Activated B cell treated with CpG ODN at 0.5 μM for 24 hours (primary cell): ENCODE measurements at places on chromosomes 12 and 14. TPM values are rescaled to one million over a fixed set of nuclear protein-coding genes. Genes with fewer than 3 reads are reported as not detected.

CSRP2 gene
- 1.2 and 1.6 TPM in 2 replicates for total RNA-seq

GRCh38 chr12:110543252-110543959, 39.7 kb downstream of the PPTC7 start:
- no peaks in the 10 kb centered on the region for H3K27me3 ChIP-seq
- no peak for DNase-seq
- peak overlapping the region; percentile 72 for H3K27ac ChIP-seq
- peak overlapping the region; percentile 9 for H3K4me3 ChIP-seq
- peaks cover 39% of the 10 kb centered on the region for H3K4me1 ChIP-seq

- H3K36me3 ChIP-seq: no peaks in the 10 kb centered on the region
- no peaks in the 10 kb centered on the region for H3K27me3 ChIP-seq
- DNase-seq: no peak
- H3K4me1 ChIP-seq: peaks cover 19% of the 10 kb centered on the region
- H3K4me3 ChIP-seq: no peak overlapping the region
Measured at GRCh38 chr12:124709722-124710687, 142.6 kb upstream of the NCOR2 start.

GRCh38 chr12:104462931-104463339, 6.2 kb downstream of the CHST11 start:
- peaks cover 88% of the 10 kb centered on the region for H3K4me1 ChIP-seq
- peaks cover 13% of the 10 kb centered on the region for H3K36me3 ChIP-seq
- H3K4me3 ChIP-seq: peak overlapping the region; percentile 67
- peak overlapping the region; percentile 91 for H3K27ac ChIP-seq
- DNase-seq: no peak

TROAP gene
- total RNA-seq: 2.0 and 3.1 TPM in 2 replicates

- H3K4me1 ChIP-seq: no peaks in the 10 kb centered on the region
- H3K27me3 ChIP-seq: peaks cover 20% of the 10 kb centered on the region
- no peak for DNase-seq
- H3K4me3 ChIP-seq: no peak overlapping the region
Measured at GRCh38 chr14:24356208-24356607, 11.8 kb upstream of the NFATC4 start.

DNA sequence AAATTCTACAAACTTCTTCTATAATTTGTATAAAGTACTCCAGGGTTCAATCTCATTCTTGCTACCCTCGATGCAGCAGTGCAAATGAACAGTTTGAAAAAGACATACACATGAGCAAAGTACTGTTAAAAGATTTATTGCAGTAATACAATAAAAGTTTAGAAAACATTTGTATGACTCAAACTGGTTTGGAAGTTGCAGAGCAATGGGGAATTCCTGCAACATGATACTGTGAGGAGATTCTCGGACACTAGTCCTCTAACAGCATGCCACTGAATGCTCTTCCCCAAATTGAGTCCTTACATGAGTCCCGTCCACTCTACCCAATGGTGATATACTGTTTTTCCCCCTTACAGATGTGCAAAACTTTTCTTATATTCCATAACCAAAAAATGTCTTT, 45.4 kb downstream of the ATG14 start:
- no peak for DNase-seq
- no peak overlapping the region for H3K4me3 ChIP-seq
- peaks cover 61% of the 10 kb centered on the region for H3K36me3 ChIP-seq
- no peaks in the 10 kb centered on the region for H3K27me3 ChIP-seq

DNA sequence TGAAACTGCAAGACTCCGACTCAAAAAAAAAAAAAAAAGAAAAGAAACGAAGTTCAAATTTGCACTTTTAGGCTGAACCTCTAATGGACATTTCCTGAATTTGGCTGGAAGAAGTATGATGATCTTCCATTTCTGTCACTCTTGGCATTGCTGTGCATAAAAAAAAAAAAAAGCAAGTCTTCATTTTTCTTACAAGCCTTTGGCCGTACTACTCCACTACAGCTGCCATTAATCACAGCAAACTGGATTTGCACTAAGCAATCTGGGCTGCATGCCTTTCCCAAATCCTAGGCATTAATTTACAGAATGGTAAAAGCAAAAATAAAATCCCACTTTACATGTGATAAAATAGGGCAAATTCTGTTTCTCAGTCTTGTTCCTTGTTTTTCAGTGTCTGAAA, 7.1 kb downstream of the CSRP2 start:
- peaks cover 12% of the 10 kb centered on the region for H3K27me3 ChIP-seq
- no peak overlapping the region for H3K4me3 ChIP-seq
- no peaks in the 10 kb centered on the region for H3K36me3 ChIP-seq
- peaks cover 3% of the 10 kb centered on the region for H3K4me1 ChIP-seq

- DNase-seq: peak; percentile 92
- H3K4me3 ChIP-seq: peak overlapping the region; percentile 81
Measured at GRCh38 chr12:52023182-52023975, 16.6 kb downstream of the TAMALIN start.

C12orf50 gene
- total RNA-seq: 0.07 and 0.12 TPM in 2 replicates

DNA sequence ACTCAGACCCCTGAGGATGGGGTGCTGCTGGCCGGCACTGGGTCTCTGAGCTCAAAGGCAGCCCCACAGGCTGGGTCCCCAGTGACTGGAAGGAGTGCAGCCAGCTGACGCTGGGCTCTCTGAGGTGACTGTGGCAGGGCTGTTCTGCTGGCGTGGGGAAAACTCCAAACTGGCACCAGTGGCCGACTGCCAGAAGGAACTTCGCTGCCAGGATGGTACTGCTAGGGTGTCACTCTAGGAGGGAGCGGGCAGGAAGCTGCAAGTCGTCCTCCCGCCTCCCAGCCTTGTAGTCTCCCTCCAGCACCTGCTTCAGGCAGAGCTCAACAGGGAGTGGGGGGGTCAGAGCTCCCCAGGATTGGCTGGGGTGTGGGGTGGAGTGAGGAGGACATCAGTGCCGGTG, 41.3 kb downstream of the CDC42BPB start:
- H3K4me1 ChIP-seq: peaks cover 19% of the 10 kb centered on the region
- H3K4me3 ChIP-seq: no peak overlapping the region
- peaks cover 14% of the 10 kb centered on the region for H3K36me3 ChIP-seq
- H3K27ac ChIP-seq: no peak overlapping the region

RASSF9 gene
- not detected in 2 replicates for total RNA-seq

DNA sequence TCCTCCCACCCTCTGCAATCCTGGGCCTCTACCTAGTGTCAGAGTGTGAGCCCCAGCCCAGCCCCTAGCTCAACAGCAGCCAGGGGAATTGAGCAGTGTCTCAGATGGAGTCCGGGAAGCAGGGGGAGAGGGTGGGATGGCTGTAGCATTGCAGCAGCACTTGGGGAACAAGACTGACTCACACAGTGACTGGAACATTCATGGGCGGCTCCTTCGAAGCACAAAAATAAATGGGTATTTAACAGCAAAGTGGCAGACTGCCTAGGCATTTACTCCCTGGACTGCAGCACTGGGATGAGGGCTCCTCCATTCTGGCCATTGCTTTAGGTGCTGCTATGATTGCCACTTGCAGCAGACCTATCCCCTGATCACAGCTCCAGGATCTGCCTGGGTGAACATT, 46.0 kb upstream of the STK38L start:
- H3K27me3 ChIP-seq: no peaks in the 10 kb centered on the region
- H3K4me1 ChIP-seq: no peaks in the 10 kb centered on the region
- H3K27ac ChIP-seq: no peak overlapping the region
- no peaks in the 10 kb centered on the region for H3K36me3 ChIP-seq

GRCh38 chr14:24432259-24433131, 2.7 kb downstream of the KHNYN start:
- H3K36me3 ChIP-seq: peaks cover 63% of the 10 kb centered on the region
- peaks cover 60% of the 10 kb centered on the region for H3K4me1 ChIP-seq
- H3K4me3 ChIP-seq: no peak overlapping the region
- H3K27ac ChIP-seq: no peak overlapping the region

- no peaks in the 10 kb centered on the region for H3K4me1 ChIP-seq
- H3K4me3 ChIP-seq: no peak overlapping the region
- DNase-seq: no peak
- H3K27me3 ChIP-seq: peaks cover 14% of the 10 kb centered on the region
- no peaks in the 10 kb centered on the region for H3K36me3 ChIP-seq
- H3K27ac ChIP-seq: no peak overlapping the region
Measured at GRCh38 chr14:100731846-100732765, 5.4 kb downstream of the DLK1 start.

- no peaks in the 10 kb centered on the region for H3K4me1 ChIP-seq
- no peaks in the 10 kb centered on the region for H3K36me3 ChIP-seq
- DNase-seq: no peak
- H3K27me3 ChIP-seq: no peaks in the 10 kb centered on the region
- no peak overlapping the region for H3K27ac ChIP-seq
- H3K4me3 ChIP-seq: no peak overlapping the region
Measured at GRCh38 chr14:86357119-86357518, 827.2 kb downstream of the FLRT2 start.

TMCC3 gene
- 24.2 and 28.0 TPM in 2 replicates for total RNA-seq

- peaks cover 44% of the 10 kb centered on the region for H3K4me1 ChIP-seq
- no peak overlapping the region for H3K27ac ChIP-seq
- H3K4me3 ChIP-seq: no peak overlapping the region
Measured at GRCh38 chr12:116166306-116166705, 111.2 kb downstream of the MED13L start.

DNA sequence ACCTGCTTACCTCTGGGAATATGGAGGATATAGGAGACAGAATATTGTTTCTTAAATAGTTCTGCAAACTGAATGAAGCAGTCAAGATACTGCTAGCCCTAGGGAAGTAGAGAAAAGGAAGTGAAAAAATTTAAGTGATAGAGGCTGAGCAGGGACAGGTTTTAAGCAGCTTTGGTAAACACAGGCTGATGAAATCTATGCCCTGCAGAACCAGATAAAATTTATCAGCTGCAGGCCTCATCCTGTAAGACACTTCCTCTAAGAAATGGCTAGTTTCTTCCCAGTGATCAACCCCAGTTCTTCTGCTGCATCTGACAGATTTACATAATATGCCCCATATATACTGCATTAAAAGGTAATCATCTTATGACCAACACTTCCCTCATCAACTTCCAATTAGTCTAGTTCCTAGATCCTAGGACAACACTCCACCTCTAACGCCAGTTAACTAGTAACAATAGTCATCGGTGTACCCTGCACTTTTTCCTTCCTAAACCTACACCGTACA, 1.3 kb upstream of the ESYT1 start:
- peak overlapping the region; percentile 98 for H3K27ac ChIP-seq
- no peak for DNase-seq
- peaks cover 60% of the 10 kb centered on the region for H3K4me1 ChIP-seq

DNA sequence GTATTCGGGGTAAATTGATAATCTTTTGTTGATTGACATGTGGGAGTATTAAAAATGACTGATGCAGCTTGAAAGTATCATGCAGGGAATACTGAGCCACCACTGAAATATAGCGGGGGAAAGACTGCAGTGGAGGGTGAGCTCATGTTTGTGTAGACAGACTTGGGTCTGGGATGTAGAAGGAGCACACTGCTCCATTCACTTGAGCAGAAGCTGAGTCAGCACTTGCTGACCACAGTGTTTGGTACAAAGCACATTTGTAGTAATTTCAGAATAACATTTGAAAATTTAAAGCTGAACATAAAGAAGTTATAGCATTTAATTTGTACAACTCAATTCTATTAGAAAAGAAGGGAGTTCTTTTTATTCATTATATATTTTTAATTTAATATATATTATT, 304.3 kb upstream of the PRICKLE1 start:
- H3K36me3 ChIP-seq: no peaks in the 10 kb centered on the region
- H3K27me3 ChIP-seq: no peaks in the 10 kb centered on the region
- no peak for DNase-seq

- H3K27ac ChIP-seq: peak overlapping the region; percentile 68
- DNase-seq: peak; percentile 29
Measured at GRCh38 chr12:8033153-8034044, 883 bp downstream of the FOXJ2 start.

DNA sequence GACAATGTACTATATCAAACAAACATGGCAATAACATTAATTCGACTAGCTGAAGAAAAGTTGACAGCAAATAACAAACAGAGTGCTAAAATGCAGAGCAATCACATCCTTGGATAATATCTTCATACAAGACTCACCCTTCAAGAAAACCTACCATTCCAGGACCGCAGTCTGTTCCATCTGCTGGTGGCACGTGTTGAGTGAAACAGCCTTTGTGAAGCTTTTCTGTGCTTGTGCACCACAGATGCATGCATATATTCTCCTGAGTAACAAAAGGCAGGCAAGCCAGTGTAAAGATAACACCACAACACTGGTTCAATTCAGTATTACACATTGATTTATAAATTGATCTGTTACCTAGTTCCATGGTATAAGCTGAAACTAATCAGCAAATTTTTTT, 89.3 kb downstream of the ADAMTS20 start:
- H3K36me3 ChIP-seq: no peaks in the 10 kb centered on the region
- H3K27ac ChIP-seq: no peak overlapping the region
- no peaks in the 10 kb centered on the region for H3K27me3 ChIP-seq
- DNase-seq: no peak

GRCh38 chr12:87812681-87813080, 216.5 kb downstream of the C12orf50 start:
- DNase-seq: no peak
- no peak overlapping the region for H3K4me3 ChIP-seq
- no peaks in the 10 kb centered on the region for H3K4me1 ChIP-seq
- H3K36me3 ChIP-seq: no peaks in the 10 kb centered on the region

- H3K4me1 ChIP-seq: no peaks in the 10 kb centered on the region
- no peak overlapping the region for H3K27ac ChIP-seq
- H3K4me3 ChIP-seq: no peak overlapping the region
- no peaks in the 10 kb centered on the region for H3K27me3 ChIP-seq
Measured at GRCh38 chr12:53652366-53652765, 23.5 kb downstream of the ATP5MC2 start.

CPNE6 gene
- total RNA-seq: 0.09 TPM in 1 of 2 replicates, not detected in the other
